Uterine smooth muscle cell (primary cell): ENCODE measurements at places on chromosomes 5 and 9. TPM values are rescaled to one million over a fixed set of nuclear protein-coding genes. Genes with fewer than 3 reads are reported as not detected.

Gene GRXCR2
- total RNA-seq = not detected in 2 replicates

Gene PRUNE2
- total RNA-seq = 21.5 and 68.1 TPM in 2 replicates

Gene PRLR
- 1.2 and 1.7 TPM in 2 replicates for total RNA-seq

Gene SOX30
- total RNA-seq = 0.12 TPM in 1 of 2 replicates, not detected in the other

Gene NME5
- 1.7 and 3.4 TPM in 2 replicates for total RNA-seq

Gene PCSK5
- total RNA-seq = 6.4 and 7.0 TPM in 2 replicates

Gene GLRX
- total RNA-seq = 47.9 and 49.9 TPM in 2 replicates

Gene TMEM141
- 52.2 and 62.0 TPM in 2 replicates for total RNA-seq

Gene GPR150
- total RNA-seq = 0.12 and 0.33 TPM in 2 replicates

Gene ROPN1L
- 0.37 and 0.44 TPM in 2 replicates for total RNA-seq

Gene SLC1A1
- total RNA-seq = 15.7 and 21.1 TPM in 2 replicates

Gene IL3
- total RNA-seq = not detected in 2 replicates

Gene ZFR
- 76.6 and 89.6 TPM in 2 replicates for total RNA-seq

Gene TMEFF1
- 1.5 and 2.5 TPM in 2 replicates for total RNA-seq

Gene ARL14EPL
- total RNA-seq = 0.89 TPM in 1 of 2 replicates, not detected in the other

Gene CDX1
- total RNA-seq = 0.12 TPM in 1 of 2 replicates, not detected in the other

Gene CCDC192
- total RNA-seq = not detected in 2 replicates

Gene BAAT
- total RNA-seq = under 0.01 TPM in 2 replicates

Gene C5orf52
- total RNA-seq = not detected in 2 replicates

Gene MYOZ3
- 0.22 TPM in 1 of 2 replicates, not detected in the other for total RNA-seq
